WERI-Rb-1 (cell line): ENCODE measurements at places on chromosomes 3 and 15.
A peak's percentile ranks its signal among the peaks of the same experiment; 100 is the strongest.

GRCh38 chr3:110886222-110886893 lies 185.3 kb upstream of the NECTIN3 start:
- no peak for DNase-seq

- DNase-seq: no peak
Measured at GRCh38 chr15:81937189-81937588, 108.6 kb downstream of the MEX3B start.

DNA sequence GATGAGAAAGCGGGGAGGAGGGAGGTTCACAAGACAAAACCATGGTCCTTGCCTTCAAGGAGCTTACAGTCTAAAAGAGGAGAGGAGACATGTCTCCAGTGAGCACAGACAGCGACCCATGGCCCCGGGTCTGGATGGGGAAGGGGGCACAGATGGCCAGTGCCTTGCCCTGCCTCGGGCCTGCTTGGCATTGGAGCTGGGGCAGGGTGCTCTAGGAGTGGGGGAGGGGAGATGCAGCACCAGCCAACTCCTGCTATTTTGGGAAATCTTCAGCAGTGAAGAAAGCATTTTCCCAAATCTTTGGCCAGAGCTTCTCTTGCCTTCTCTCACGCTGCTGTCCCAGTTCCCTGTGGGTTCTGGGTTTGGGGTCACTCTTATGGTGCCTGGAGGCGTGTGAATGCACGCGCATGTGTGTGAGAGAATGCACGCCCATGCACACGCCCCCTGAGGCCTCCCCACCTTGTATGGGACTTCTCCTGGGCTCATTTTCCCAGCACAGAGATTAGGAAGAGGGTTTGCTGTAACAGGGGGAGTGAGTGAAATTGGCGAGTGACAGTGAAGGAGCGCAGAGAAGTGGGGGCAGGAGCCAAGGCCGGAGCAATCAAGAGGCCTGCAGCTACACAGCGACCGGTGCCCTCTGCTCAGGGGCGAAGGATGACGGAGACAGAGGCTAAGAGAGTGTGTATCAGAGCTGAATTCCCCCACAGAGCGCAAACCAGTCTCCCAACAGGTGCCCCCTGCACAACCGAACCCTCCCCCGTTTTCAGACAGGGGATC lies 71.5 kb downstream of the SEMA5B start:
- DNase-seq: no peak

GRCh38 chr3:79653266-79653830 lies 114.5 kb downstream of the ROBO1 start:
- no peak for DNase-seq

DNA sequence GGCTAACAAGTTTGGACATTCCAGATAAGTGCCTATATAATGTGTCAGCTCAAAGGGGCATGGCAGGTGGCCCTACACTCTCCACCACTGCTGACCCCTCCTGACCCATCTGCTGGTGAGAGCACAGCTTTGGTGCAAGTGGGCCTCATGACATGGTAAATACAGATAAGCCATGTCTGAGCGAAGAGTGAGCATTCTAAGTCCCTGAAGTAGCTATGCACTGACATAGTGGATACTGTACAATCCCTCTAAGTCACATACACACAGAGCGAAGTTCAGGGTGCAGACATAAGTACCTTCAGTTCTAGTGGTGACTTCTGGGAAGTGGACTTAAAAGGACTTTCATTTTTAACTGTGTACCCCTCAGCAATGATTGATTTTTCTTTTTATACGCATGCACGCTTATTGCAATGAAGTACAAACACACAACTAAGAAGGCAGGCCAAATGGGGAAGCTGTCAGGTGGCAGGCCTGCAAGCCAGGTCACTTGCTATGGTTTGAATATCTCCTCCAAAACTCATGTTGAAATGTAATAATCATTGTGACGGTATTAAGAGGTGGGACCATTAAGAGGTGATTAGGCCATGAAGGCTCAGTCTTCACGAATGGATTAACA lies 41.5 kb downstream of the TBC1D2B start:
- DNase-seq: peak; percentile 63

DNA sequence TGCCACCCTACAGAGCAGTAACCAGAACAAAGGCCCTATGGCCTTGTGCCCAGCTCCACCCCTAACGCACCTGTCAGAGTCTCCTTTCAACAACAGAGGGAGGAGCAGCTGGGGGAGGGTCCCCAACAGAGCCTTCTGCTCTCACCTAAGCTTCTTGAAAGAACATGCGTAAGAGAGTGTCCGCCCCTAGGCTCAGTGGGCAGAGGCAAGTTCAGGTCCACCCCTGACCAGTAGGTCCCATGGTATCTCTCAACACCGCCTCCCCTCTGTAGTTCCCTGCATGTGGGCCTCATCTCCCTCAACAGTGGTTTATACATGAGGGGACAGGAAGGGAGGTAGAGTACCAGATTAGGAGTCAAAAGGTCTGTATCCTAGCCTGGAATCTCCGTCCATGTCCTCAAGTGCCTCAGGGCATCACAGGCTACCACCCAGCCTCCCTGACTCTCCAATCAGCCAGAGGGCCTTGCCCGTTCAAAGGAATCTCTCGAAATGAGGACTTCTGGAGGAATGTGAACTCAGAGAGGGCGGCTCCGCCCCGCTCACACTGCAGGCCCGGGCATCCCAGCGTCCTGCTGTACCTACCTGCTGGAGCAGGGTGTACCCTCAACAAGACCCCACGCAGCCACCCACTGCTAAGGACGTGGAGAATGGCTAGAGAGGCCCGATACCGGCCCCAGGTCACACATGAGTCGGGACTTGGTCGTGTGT lies 680 bp downstream of the POC1A start:
- DNase-seq: peak; percentile 83

DNA sequence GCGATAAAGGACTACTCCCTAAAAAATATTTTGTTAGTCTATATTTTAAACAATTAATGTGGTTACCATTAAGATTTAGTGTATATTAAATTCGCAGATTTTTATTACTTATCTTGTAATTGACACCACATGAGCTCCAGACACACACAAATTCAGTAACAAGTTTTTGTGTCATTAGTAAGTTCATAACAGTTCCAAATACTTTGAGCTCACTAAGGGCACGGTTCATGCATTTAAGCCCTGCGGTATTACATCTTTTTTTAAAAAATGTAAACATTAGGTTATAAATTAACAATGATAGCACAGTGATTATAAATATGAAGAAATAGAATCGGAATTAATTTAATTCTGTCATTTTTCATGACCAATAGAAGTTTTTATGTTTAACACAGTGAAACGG lies 317.3 kb downstream of the ZNF385D start:
- no peak for DNase-seq

GRCh38 chr3:118412503-118412902 lies 622.1 kb downstream of the IGSF11 start:
- no peak for DNase-seq

- no peak for DNase-seq
Measured at GRCh38 chr3:143122089-143122430, 2.5 kb downstream of the CHST2 start.

DNA sequence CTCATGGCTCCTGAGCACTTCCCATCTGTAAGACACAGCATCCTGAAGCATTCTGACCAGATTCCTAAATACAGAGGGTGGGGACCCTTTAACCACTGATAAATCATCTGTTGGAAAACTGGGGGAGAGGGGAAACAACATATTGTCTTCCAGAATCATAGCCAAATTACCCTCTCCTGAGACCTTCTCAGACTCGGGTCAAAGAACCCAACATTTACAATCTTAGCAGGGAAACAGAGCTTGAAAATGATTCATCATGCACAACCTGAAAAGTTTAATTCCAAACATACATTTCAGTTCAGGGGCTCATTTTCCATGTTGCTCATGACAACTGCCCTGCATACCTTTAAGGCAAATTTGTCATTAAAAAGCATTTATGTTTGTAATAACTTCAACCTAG lies 48.5 kb upstream of the TSPAN3 start:
- no peak for DNase-seq

GRCh38 chr3:64267721-64268604 lies 42.7 kb upstream of the PRICKLE2 start:
- DNase-seq: peak; percentile 74

DNA sequence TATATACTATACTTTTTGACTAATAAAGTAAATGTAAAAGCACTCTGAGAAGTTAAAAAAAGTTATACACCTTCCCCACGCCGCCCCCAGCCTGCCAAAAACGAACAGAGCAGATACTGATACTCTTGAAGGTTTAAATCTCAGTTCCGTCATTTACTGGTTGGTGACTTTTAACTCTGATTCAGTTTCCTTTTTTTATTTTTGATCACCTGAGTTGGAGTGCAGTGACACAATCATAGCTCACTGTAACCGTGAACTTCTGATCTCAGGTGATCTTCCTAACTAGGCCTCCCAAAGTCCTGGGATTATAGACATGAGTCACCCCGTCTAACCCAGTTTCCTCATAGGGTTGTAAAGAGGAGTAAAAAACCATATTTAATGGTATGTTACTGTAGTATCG lies 3.3 kb upstream of the TIPIN start:
- no peak for DNase-seq

DNA sequence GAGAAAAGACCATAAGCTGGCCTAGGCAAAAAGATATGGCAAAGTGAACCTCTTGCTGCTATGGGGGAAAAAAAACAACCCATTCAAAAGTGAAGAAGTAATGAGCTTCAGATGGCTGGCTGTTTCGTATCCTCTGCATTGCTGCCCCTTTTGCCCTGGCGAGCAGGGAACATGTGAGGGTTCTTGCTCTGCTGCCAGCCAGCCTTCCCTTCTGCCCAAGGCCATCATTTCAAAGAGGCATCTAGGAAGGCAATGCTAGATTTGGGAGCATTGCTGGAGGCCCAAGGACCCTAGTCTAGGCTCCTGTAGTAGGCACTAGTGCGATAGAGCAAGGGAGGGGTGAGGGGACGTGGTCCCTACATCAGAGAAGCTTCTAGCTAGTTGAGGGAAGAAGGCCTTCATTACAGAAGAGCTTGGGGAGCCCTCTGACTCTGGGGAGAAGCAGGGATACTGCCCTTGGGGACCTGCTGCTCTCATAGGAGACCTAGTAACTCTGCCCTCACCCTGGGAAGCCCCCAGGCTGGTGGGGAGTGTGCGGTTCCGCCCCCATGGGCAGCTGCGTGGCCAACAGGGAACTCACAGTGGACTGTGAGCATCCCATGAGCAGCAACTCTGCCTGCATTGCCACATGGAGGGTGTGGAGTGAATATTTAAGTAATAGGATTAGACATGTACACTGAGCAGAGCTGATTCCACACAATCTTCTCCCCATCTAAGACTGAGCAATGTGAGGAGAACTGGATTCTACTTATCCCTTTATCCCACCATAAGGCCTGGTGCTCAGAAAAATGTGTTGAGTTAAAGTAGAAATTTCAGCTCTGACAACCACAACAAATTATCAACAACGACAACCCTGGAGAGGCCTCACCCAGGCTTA lies 21.3 kb downstream of the ITGA11 start:
- DNase-seq: peak; percentile 38

DNA sequence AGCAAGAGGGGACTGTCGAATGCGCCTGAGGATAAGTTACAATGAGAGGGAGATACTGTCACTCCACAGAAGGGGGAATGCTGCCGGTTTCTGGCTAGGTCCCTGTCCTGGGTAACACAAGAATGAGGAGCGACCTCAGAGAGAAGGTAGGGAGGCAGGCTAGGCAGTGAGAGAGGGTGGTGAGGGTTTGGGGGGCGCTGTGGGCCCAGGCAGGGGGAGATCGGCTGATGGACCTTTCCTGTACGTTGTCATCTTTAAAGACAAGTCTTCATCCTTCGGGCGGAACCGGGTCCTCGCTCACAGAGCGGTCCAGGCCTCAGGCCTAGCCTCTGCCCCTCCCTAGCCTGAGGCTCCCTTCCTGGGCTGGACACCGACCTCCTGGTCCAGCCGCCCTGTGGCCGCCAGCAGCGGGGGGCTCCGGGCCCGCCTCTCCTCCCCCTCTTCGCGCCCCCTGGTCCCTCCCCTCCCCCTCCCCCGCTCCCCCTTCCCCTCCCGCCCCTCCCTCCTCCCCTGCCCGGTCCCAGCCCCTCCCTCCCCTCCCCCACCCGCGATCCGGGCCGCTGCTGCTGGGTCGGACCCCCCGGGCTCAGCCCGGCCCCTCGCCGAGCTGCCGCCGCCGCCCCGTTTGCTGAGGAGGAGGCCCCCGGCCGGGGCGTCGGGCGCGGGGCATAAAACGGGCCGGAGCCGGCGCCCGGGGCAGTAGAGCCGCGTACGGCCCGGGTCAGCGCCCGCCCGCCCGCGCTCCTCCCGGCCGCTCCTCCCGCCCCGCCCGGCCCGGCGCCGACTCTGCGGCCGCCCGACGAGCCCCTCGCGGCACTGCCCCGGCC lies at the start of gene CHRD:
Gene CHRD, plus strand, starts transcription at position 697 of the 827 bp plus-strand sequence. CDS start 265 bp downstream, outside the sequence.
- peak; percentile 36 for DNase-seq

DNA sequence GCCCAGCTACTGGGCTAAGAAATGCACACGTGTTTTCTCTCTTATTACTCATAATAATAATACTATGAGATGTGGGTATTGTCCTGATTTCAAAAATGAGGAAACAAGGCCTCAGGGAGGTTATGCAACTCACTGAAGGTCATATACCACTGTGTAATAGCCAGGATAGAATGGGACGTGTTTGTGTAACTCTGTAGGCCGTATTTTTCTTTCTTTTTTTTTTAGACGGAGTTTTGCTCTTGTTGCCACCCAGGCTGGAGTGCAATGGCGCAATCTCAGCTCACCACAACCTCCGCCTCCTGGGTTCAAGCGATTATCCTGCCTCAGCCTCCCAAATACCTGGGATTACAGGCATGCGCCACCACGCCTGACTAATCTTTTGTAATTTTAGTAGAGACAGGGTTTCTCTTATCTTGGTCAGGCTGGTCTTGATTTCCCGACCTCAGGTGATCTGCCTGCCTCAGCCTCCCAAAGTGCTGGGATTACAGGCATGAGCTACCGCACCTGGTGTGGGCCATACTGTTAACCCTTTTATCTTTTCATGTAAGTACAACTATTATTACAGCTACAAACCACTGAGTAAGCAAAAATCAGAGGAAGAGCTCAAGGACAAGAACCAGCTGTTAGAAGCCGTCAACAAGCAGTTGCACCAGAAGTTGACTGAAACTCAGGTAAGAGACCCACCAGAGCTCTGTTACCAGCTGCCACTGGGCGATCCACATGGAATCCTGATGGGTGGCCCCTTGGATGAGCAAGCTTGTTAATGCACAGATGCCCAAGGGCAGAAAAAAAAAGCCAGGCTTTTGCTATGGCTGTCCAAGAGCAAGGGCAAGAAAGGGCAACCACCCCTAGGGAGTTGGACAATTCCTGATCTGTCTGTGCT lies 6.7 kb downstream of the KNSTRN start:
- DNase-seq: no peak

GRCh38 chr3:133264920-133265319 lies 134.9 kb upstream of the BFSP2 start:
- no peak for DNase-seq

DNA sequence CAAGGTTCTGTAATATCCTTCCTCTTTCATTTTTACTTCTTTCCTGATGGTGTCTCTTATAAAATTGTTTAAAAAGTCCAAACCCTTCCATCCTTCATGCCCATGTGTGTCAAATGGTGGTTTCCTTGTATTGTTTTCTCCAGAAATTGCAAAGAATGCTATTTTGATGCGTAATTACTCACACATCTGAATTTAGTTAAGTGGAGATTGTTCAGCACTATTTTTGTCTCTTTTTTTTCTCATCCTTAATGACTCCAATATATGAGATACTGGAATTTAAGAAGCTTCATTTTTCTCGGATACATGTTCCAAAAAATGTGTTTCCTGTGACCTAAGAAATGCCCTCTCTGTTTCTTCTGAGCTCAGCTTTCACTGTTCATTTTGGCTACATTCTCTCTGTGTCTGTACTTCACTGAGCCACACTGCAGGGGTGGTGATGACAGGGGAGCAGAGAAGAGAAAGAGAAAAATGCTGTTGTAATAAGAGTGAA lies 799.8 kb downstream of the DIPK2A start:
- no peak for DNase-seq
